ENCODE measurements at places on chromosomes 1 and 21. TPM values are rescaled to one million over a fixed set of nuclear protein-coding genes. Genes with fewer than 3 reads are reported as not detected.

PLPPR4 gene
- total RNA-seq: 0.68 TPM

CLCA4 gene
- 3.7 TPM for total RNA-seq

TTF2 gene
- total RNA-seq: 15.2 TPM

- H3K4me3 ChIP-seq: no peak overlapping the region
- DNase-seq: no peak
- no peak overlapping the region for H3K27ac ChIP-seq
- H3K36me3 ChIP-seq: no peaks in the 10 kb centered on the region
These were observed 115.6 kb upstream of the RUNX3 start for GRCh38 chr1:25045480-25046193.

DNA sequence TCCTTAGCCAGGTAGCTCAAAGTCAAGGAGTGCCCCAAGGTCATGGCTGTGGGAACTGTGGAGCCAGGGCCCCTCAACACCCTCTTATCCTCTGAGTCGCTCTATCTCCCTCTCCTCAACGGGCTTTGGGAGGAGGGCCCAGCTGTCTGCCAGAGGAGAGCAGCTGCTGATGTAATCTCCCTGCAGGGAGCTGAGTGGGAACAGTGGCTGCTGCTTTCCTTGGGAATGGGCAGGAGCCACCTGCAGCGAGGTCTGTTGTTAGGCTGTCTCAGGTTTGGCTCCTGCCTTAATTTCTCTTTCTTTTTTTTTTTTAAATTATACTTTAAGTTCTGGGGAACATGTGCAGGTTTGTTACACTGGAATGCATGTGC, 58.8 kb upstream of the MAP1LC3C start:
- H3K27ac ChIP-seq: no peak overlapping the region
- no peaks in the 10 kb centered on the region for H3K4me1 ChIP-seq
- no peaks in the 10 kb centered on the region for H3K27me3 ChIP-seq
- H3K4me3 ChIP-seq: no peak overlapping the region
- H3K36me3 ChIP-seq: no peaks in the 10 kb centered on the region

DNA sequence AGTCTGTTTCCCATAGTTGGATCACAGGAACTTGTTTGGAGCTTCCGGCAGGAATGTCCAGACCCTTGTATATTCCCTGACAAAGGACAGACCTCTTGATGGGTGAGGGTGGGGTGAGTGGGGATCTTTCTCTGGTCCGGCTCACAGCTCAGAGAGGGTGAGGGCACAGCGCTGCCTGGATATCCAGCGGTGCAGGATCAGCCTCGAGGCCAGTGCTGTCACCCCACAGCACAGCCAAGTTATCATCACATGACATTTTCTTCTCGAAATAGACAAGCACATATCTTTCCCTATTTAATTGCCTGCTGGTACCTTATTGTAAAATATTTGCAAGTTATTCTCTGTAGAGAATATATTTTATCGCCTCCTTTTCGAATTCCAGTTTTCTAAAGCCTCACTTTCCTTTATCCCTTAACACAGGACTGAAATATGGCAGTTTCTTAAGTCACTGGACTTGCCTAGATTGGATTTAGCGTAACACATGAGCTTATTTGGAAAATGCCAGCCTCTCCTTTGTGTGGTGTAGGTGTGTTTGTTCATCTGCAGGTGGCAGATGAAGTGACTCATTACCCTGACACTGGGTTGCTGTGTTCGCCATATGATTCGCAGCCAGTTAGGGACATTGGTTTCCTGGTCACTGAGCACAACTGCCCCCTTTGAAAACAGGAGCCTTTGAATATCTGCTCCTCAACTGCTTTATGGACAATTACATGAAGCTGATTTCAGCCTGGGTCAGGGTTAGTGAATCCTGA, 21.4 kb downstream of the CLIC6 start:
- no peak overlapping the region for H3K4me3 ChIP-seq
- no peaks in the 10 kb centered on the region for H3K36me3 ChIP-seq
- H3K4me1 ChIP-seq: peaks cover 17% of the 10 kb centered on the region
- no peaks in the 10 kb centered on the region for H3K27me3 ChIP-seq
- peak overlapping the region; percentile 1 for H3K27ac ChIP-seq
- no peak for DNase-seq

DNA sequence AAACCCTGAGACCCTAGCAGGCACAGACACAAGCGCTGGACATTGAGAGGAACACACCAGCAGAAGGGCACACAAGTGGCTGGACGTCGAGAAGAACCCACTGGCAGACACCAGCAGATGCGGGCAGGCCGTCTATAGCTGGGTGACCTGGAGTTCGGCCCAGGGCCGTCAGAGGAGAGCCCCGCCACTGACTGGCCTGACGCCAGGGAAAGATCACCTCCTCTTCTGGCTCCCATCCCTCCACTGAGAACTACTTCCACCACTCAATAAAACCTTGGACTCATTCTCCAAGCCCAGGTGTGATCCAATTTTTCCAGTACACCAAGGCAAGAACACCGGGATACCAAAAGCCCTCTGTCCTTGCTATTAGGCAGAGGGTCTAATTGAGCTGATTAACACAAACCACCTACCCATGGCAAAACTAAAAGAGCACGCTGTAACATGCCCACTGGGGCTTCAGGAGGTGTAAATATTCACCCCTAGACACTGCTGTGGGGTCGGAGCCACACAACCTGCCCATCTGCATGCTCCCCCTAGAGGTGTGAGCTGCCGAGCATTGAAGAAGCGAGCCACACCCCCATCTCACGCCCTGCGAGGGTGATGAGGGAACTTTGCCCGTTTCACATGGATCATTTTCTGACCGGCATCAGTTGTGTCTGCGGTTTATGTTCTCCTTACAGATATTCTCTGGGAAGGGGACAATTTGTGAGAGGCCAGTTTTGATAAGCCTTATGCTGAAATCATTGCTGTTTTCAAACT, 104.8 kb downstream of the HLX start:
- H3K4me3 ChIP-seq: no peak overlapping the region
- no peaks in the 10 kb centered on the region for H3K36me3 ChIP-seq
- H3K27me3 ChIP-seq: no peaks in the 10 kb centered on the region
- DNase-seq: no peak
- H3K27ac ChIP-seq: no peak overlapping the region
- no peaks in the 10 kb centered on the region for H3K4me1 ChIP-seq

- H3K27me3 ChIP-seq: no peaks in the 10 kb centered on the region
- no peak overlapping the region for H3K27ac ChIP-seq
- DNase-seq: no peak
- no peaks in the 10 kb centered on the region for H3K36me3 ChIP-seq
These were observed 57.0 kb downstream of the HLCS start for GRCh38 chr21:36909423-36909822.

Data from gastrocnemius medialis (tissue), 4 donors.